Neural crest cell (in vitro differentiated cells): ENCODE measurements at places on chromosomes 2 and 18.

- DNase-seq, result no peak
Measured at GRCh38 chr2:9883897-9884296, 40.6 kb downstream of the TAF1B start.

DNA sequence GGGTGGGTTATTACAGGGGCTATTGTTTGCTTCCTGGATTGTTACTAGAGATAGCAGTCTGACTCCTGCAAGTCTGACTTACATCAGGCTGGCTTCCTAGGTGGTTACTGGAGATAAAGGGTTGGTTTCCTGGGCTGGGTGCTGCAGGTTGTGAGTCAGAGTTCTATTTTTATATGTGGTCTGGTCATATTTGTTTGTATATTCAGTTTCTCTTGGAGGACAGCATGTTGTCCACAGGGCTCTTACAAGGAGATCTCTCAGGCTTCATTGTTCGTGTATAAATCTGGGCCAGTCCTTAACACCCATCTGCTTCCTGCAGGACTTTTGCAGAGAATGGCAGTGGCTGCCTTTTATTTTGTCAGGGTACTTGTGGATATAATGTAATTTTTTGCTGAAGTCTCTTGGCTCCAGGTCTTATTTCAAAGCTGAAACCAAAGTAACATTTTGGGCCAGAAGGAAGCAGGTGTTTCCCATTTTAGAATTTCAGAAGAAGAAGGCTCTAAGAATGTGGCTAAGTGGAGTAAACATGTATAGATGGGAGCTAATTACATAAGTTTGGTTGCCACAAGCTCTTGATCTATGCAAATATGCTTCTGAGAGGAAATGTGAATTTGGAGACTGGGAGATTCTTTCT is 65.9 kb upstream of the SLC16A14 start:
- no peak for DNase-seq

- no peak for DNase-seq
Measured at GRCh38 chr2:137252934-137253333, 487.6 kb downstream of the THSD7B start.

- no peak for DNase-seq
Measured at GRCh38 chr2:61988462-61989366, 83.2 kb downstream of the COMMD1 start.

DNA sequence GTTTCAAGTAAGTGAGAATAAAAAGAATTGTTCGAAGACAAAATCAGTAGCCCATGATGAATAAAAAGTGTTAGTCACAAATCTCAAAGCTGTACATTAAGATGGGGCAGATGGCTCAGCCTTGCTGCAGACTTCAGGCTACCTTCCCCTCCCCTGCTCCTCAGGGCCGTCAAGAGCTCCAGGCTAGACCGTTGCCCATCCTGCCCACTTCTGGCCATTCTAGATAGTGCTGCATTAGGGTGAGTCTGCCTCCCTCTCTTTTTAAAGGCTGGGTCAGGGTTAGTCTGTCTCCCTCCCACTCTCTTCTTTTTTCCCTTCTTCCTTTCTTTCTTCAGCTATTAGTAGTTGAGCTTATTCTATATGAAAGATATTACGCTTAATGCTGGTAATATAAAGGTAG is 86.0 kb downstream of the MAPRE2 start:
- DNase-seq, result no peak
